Effector memory CD4-positive, alpha-beta T cell (primary cell): ENCODE measurements at places on chromosomes 1 and 21.

GRCh38 chr1:233020426-233020825, 70.0 kb downstream of the NTPCR start:
- H3K27ac ChIP-seq = no peak overlapping the region
- no peak overlapping the region for H3K4me3 ChIP-seq
- peaks cover 20% of the 10 kb centered on the region for H3K36me3 ChIP-seq
- DNase-seq = no peak

DNA sequence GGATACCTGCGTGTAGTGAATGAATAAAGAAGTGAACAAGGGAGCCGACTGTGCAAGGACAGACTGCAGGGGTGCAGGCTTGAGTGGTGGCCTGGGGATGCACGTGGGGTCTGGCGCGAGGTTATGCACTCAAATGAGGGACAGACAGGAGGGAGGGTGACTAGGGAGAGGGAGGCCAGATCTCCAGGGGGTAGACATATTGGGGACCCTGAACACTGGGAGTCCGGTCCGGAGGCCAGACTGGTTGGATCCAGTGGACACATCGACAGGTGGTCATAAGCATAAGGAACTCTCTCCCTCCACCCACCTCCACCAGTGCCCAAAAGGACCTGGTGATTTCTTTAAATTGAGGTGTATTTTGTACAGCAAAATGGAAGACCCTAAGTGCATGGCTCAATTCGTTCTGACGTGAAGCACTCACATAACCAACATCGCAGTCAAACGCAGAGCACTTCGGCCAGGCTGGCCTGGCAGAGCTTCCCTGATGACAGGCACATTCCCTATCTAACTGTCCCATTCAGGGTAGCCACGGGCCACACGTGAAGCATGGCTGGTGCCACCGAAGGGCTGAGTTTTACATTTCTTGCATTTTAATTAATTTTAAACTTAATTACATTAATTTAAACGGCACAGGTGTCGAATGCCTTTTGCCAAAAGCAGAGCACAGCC, 14.0 kb downstream of the WNT3A start:
- H3K4me1 ChIP-seq = no peaks in the 10 kb centered on the region
- H3K4me3 ChIP-seq = no peak overlapping the region
- no peak for DNase-seq

GRCh38 chr1:186139701-186140100, 235.4 kb downstream of the TPR start:
- H3K4me1 ChIP-seq = no peaks in the 10 kb centered on the region
- H3K27me3 ChIP-seq = no peaks in the 10 kb centered on the region

DNA sequence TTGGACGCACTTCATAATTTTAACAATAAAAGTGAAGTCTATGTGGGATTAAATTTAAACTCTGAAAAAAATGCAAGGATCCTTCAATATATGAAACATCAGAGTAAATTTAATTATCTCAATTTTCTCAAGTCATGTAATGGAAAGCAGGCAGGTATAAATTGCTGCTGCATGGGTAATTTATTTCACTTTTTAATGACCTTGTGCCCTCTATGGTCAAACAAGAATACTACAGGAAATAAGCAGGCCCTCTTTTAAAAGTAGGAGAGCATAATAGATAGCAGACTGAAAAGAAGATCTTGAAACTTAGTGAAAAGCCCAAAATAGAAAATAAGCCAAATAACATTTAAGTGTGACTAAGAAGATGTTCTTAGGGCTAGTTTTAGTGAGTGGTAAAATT, 22.9 kb downstream of the BCAS2 start:
- H3K4me1 ChIP-seq = no peaks in the 10 kb centered on the region
- H3K27ac ChIP-seq = no peak overlapping the region
- H3K4me3 ChIP-seq = no peak overlapping the region
- H3K36me3 ChIP-seq = no peaks in the 10 kb centered on the region

DNA sequence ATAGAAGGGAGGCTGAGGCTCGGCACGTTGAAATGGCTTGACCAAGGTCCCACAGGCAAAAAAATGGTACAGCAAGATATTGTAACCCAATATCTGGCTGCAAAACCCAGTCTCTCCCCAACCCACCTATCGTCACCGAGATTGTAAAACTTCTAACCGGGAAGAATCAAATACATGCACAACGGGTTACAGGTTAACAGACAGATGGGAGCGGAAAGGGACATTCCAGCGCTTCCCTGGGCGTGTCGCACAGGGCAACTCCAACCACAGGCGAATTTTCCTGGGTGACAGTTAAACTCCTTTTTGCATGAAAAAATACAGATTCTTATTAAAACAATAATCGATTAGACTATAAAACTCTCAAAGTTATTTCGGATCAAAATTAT, 31.8 kb upstream of the JUN start:
- peak overlapping the region; percentile 79 for H3K4me3 ChIP-seq
- H3K36me3 ChIP-seq = no peaks in the 10 kb centered on the region

DNA sequence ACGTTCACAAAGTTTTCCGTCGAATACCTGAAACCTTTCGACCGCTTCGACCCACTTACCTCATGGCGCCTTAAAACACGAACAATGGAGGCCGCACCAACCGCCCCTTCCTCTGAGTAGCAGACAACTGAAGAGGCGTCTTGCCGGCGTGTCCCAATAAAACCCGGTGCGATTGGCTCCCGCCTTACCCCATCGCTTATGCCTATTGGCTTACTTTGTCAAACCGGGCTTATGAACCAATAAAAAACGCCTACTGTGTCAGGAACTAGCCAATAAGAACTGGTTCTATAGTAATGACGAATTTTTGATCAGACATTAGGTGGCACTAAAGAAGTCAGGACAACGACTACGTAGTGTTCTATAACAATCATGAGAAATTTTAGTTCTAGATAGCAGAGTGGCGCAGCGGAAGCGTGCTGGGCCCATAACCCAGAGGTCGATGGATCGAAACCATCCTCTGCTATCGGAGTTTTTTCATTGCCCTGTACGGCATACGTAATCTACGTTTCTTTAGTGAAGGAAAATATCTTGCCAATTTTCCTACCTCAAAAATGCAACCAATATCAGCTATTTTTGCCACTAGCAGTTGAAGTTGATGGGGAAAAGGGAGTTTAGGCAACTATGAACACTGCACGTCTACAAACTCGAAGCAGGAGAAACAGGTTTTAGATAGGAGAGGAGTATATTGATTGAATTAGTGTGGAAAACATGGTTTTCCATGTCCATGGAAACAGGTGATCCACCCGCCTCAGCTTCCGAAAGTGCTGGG, at the start of gene ILF2:
ILF2 (minus strand) TSS at position 135 of the 769 bp plus-strand sequence; CDS start at position 64, 71 bp downstream.
- no peaks in the 10 kb centered on the region for H3K27me3 ChIP-seq
- peaks cover 12% of the 10 kb centered on the region for H3K4me1 ChIP-seq
- H3K27ac ChIP-seq = peak within 1 kb of the TSS; percentile 90
- DNase-seq = peak; percentile 97
- H3K4me3 ChIP-seq = peak within 1 kb of the TSS; percentile 66

- H3K27me3 ChIP-seq = no peaks in the 10 kb centered on the region
- H3K4me3 ChIP-seq = no peak overlapping the region
- no peak overlapping the region for H3K27ac ChIP-seq
- H3K4me1 ChIP-seq = no peaks in the 10 kb centered on the region
- H3K36me3 ChIP-seq = no peaks in the 10 kb centered on the region
These were observed 151.1 kb downstream of the ZNF281 start for GRCh38 chr1:200258447-200259375.

GRCh38 chr1:22712502-22713271, 2.0 kb downstream of the EPHB2 start:
- H3K4me3 ChIP-seq = no peak overlapping the region
- no peaks in the 10 kb centered on the region for H3K4me1 ChIP-seq
- no peak for DNase-seq
- H3K36me3 ChIP-seq = no peaks in the 10 kb centered on the region

DNA sequence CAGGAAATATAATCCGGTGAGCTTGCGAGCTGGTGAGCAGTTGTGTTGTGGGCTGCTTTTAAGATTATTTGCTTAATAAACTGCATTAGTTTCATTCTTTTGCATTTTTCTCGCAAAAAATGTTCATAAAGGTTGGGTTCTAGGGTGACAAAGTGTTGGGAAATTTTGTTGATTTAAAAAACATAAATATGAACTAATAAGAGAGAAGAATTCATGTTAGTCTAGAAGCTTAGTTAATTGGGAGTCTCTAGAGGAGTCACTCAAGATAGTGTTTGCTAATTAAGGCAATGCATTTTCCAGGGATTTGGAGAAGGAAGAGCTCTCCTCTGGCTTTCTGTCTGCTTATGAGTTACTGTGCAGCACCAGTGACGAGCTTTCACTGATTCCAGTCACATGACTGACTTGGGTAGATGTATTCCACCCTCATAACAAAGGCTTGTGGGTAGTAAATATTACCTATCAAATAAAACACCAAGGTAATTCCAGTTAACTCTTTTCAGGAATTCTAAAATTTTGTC, 417.0 kb downstream of the PTBP2 start:
- no peaks in the 10 kb centered on the region for H3K27me3 ChIP-seq
- no peak overlapping the region for H3K4me3 ChIP-seq
- no peak overlapping the region for H3K27ac ChIP-seq
- DNase-seq = no peak

DNA sequence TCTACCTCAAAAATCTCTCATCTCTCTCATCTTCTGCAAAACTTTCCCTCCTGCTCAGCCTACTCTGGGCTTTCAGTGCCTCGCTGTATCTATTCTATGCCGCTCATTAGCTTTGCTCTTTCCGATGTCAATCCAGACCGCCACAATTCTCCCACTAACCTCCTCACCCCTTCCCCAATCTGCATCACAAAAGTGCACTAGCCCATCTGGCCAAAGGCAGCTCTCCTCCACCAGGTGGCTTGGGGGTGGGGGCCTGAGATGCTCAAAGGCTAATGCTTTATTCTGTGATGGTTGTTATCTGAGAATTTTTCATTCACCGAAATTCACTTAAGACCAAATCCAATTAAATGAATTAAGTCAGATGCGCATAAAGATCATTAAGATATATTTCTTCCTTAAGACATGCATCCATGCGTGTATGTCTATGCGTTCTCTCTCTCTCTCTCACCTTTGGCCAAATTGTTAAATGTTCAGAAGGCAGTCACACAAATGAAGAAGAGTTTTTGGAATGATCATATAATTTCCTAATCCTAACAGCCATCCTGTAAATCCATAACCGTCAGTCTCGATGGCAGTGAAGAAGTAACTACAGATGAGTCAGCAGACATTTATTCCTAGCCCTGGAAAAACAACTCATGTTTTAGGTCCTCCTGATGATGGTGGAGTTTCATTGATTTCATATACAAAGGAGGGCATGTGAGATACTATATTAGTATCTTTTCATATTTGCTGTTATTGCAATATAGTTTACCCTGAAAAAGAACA, 111.3 kb downstream of the C1orf21 start:
- no peaks in the 10 kb centered on the region for H3K4me1 ChIP-seq
- no peaks in the 10 kb centered on the region for H3K36me3 ChIP-seq
- H3K27me3 ChIP-seq = no peaks in the 10 kb centered on the region
- no peak for DNase-seq
- H3K27ac ChIP-seq = no peak overlapping the region

GRCh38 chr1:12006167-12006921, 13.0 kb upstream of the MIIP start:
- H3K27ac ChIP-seq = no peak overlapping the region
- H3K4me3 ChIP-seq = no peak overlapping the region
- no peaks in the 10 kb centered on the region for H3K27me3 ChIP-seq
- no peak for DNase-seq
- H3K4me1 ChIP-seq = no peaks in the 10 kb centered on the region

DNA sequence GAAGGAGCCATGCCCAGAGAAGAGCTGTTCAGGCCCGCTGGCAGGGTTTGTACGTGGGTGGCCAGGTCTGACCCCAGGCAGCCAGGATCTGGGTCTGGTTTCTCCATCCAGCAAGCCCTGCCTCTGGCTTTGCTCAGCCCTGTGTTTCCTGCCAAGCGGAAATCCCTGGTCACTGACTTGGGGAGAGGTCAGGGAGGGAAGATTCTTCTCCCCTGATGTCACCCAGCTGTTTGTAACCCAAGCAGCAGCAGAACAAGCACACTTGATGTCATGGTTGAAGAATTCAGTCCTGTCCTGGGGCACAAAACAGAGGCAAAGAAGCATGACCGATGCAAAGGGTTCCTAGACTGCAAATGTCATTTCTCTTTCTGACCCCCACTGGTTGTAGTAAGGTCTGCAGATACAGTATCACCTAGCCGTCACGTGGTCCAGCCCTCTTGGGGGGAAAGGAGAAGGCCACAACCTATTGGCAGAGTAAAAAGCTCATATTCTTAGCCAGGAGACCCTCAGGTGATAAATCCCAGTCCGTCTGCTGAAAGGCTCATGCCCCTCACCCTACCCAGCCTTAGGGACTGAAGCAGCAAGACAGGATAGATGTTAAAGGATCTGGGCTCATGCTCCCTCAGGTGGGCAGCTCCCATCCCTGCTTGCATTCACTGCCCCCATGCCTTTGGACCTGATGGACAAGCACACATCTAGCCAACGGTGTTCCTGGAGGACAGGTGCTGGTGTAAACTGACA, 120.9 kb downstream of the SYT2 start:
- no peak overlapping the region for H3K4me3 ChIP-seq
- no peak for DNase-seq
- no peaks in the 10 kb centered on the region for H3K36me3 ChIP-seq
- no peaks in the 10 kb centered on the region for H3K4me1 ChIP-seq
- no peak overlapping the region for H3K27ac ChIP-seq

- no peak overlapping the region for H3K4me3 ChIP-seq
- H3K27ac ChIP-seq = no peak overlapping the region
- H3K36me3 ChIP-seq = no peaks in the 10 kb centered on the region
- no peaks in the 10 kb centered on the region for H3K27me3 ChIP-seq
These were observed 79.2 kb downstream of the UBIAD1 start for GRCh38 chr1:11352058-11352715.

DNA sequence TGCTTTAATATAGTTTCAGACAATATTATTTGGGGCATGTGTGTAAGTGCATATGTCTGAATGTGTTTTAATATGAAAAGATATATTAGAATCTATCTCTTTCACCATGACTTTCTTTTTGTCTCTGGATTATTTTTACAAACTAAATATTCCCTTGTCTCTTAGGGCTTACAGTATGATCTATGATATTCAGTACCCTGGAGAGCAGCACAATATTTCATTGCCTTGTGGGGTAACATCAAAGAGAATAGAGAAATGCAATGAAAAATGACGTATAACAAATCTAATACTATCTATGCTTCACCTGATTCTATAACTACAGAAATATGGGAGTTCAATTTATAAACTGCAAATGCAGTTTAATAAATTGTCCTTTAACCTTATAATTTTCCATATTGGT, 2084.5 kb downstream of the MRPL39 start:
- DNase-seq = no peak
- H3K4me1 ChIP-seq = no peaks in the 10 kb centered on the region
- H3K27ac ChIP-seq = no peak overlapping the region
- H3K4me3 ChIP-seq = no peak overlapping the region
